Suppressor macrophage treated with lipopolysaccharide for 1 hour (primary cell): ENCODE measurements at places on chromosomes 13 and 19.

DNA sequence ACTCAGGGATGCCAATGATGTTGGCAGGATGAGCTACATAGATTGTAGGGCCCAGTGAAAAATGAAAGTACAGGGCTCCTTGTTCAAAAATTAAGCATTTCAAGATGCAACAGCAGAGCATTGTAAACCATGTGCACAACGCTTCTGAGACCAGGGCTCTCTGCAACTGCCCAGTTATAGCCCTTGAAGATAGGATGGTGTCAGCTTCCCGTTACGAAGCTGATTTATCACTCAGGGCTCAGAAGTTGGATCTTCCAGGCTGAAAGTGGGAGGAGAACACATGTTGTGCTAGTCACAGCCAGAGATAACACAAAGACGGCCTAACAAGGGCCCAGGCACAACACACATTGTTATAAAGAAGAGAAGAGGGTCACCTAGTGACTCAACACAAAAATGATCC lies 466.7 kb downstream of the TUBA3C start:
- DNase-seq = no peak

DNA sequence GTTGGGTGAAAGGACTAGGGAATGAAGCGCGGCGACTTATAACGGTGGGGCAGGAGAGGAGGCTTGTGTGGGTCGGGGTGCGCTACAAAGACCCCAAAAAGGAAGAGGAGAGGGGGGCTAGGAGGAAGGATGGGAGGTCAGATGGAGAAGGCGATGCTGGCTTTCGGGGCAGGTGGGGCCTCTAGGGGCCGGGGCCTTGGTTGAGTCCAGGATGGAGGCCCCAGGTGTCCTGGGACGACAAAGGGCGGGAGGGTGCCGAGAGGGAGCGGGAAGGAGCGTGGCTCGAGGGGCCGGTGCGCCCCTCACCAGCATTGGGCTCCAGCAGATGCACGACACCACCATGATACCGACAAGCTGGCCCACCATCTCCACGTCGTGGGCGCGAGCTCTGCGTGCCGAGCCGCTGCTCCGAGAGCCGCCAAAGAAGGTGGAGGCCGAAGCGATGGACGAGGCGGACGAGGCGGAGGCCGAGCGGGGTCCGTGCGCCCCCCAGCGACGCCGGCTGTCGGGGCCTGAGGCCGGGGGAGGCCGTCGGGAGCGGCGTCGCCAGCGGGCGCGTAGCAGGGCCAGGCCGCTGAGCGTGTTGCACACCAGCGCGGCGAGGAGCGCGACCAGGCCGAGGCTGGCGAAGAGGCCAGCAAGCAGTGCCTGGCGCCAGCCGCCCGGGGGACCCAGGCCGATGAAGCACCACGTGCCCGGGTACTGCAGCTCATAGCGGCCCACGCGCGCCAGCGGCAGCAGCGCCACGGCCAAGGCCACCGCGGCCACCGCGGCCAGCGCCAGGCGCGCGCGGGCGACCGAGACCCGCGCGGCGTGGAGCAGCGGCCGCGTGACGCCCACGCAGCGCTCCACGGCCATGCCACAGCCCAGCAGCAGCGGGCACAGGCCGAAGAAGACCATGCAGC lies 1.8 kb downstream of the PTGER1 start:
- DNase-seq = peak; percentile 42

- no peak for DNase-seq
These were observed 58.8 kb downstream of the HSPH1 start for GRCh38 chr13:31102905-31103304.

DNA sequence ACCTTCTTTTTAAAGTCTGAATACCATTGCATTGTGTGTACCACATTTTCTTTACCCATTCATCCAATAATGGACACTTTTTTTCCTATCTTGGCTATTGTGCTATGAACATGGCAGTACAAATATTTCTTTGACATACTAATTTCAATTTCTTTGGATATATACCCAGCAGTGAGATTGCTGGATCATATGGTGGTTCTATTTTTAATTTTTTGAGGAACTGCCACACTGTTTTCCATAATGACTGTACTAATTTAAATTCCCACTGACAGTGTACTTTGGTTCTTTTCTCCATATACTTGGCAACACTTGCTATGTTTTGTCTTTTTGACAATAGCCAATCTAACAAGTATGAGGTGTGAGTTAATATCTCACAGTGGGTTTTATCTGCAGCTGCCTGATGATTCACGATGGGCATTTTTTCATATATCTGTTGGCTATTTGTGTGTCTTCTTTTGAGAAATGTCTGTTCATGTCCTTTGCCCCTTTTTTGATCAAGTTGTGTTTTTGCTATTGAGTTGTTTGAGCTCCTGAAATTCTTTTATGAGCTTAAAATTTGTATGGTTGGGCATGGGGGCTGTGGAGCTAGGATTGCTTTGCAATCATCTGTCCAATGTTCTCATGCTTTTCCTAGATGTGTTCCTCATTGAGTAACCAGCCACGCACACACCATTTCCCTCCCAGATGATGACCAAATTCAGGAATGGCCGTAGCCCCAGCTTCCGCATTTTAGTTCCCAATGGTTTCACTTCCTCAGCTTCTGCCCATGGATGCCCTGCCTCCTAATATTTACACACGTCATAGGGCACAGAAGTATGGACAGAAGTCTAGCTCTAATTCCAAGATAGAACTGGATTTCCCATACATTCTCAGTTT lies 380.0 kb upstream of the SGCG start:
- peak; percentile 97 for DNase-seq

DNA sequence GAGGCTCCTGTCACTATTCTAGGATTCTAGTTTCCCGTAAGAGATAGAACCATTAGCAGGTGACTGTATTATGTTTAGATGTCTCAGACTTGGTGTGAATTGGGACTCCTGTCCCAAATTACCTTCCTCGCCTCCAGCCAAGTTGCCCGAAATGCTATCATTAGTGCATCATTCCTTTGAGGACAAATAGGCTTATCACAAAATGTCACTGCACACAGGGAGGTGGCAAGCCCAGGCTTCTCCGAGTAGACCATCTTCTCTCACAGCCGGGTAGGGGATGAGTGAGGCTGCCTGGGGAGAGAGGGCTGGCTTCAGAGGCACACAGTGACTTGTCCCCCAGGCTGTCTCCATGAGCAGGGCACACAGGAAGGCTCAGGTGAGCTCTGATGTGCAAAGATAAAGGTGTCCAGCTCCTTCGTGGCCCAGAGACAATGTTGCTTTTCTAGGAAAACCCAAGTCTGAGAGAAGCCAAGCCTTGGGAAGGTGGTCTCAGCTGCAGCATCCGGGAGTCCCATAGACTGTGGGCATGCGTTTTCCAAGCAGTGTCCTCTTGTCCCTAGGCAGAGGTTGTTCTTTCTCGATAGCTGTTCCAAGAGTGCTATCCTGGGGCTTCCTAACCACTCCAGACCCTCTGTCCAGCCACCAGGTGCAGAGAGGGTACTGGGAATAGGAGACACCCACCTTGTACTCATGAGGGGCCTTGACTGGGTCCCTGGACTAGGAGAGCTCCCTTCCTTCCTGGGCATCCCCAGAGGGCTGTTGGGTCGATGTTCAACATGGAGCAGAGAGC lies 163.1 kb upstream of the TSHZ3 start:
- no peak for DNase-seq

DNA sequence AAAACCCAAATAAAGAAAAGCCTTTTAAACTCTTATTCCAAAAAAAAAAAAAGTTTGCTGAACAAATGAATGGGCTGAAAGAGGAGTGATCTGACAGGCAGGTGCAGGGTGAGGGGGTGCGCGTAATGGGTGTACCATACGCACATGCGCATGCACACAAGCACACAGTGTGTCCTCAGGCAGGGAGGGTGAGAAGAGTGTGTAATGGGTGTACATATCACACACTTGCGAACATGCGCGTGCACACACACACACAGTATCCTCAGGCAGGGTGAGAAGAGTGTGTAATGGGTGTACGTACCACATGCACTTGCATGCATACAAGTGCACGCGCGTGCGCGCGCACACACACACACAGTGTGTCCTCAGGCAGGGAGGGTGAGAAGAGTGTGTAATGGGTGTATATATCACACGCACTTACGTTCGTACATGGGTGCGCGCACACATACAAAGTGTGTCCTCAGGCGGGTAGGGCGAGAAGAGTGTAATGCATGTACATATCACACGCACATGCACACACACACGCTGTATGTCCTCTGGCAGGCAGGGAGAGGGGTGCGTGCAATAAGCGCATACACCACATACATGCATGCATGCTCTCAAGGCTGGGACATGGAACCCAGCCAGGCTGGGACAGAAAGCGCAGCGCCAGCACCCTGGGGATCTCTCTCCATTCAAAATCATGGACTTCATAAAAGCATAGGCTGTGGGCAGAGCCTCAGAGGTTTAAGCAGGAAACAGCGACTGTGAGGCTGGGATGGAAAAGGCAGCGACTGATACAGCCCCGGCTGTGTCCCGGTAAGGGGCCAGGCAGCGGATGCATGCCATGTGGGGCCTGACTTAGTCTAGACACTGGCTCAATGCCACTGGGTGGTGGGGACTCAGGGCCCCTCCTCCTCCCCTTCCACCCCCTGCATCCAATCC lies 70.4 kb downstream of the CEBPG start:
- no peak for DNase-seq

DNA sequence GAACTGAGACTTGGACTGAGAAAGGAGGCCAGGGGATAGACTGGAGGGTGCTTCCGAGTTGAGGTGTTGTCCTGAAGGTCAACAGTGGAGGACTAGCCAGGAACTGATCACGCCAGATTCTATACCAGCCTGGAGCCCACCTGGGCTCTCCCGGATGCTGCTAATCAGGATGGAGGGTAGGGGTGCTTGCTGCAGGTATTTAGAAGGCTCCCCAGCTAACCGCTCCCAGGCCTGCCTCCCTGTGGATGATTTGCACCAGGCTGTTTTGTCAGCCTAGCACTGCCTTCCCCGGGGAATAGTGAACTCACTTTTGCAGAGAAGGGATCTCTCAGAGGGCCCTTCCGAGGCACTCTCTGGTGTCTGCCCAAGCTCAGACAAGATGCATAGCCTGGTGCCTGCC lies 60.5 kb upstream of the KCTD15 start:
- DNase-seq = no peak

DNA sequence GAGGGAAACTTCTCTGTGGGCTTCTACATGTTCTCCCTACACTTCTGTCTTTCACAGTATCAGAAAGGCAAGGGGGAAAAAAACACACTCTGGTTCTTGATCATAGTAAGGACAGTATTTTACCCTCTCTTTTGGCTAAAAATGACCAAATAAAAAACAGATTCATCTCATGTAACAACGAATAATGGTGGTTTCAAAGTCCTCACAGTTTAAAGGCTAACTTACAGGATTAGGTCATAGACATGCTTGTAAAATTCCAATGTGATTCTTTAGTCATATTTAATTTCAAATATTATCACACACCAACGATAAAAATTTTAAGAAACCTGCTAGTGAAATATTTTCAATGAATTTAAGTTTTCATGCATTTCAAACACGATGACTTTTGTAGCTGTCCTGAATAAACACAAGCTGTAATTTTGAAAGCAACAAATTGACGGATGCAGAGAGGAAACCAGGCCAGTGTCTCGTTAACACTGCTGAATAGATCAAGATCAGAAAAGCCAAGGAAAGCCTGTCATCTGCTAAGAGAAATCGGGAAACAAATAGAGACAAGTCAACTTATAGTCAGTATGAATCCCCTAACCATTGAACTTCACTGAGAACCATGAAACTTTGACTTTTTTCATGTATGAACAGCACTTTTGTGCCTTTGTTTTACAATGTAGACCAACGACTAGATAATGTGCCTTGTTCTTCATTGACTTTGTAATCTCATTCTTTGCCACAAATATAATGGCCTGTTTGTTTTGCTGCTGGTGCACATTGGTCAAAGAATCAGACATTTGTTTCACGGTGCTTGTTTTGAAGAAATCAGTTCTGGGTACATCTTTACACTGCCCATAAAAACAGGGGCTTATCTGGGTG lies 22.0 kb downstream of the MBNL2 start:
- no peak for DNase-seq

DNA sequence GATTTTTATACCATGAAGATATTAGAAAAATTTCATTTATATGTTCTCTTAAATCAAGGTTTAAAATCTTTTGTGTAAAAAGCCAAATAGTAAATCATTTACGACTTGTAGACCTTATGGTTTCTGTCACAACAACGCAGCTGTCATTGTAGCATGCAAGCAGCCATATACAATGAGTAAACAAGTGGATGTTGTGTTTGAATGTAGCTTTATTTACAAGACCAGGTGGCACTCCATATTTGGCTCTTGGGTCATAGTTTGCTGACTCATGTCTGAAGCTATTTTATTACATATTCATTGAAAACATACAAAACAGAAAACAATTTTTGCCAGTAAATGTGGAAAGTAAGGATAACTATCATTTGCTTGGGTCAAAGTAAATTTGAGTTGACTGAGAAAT lies 930.8 kb downstream of the SLITRK5 start:
- DNase-seq = no peak

DNA sequence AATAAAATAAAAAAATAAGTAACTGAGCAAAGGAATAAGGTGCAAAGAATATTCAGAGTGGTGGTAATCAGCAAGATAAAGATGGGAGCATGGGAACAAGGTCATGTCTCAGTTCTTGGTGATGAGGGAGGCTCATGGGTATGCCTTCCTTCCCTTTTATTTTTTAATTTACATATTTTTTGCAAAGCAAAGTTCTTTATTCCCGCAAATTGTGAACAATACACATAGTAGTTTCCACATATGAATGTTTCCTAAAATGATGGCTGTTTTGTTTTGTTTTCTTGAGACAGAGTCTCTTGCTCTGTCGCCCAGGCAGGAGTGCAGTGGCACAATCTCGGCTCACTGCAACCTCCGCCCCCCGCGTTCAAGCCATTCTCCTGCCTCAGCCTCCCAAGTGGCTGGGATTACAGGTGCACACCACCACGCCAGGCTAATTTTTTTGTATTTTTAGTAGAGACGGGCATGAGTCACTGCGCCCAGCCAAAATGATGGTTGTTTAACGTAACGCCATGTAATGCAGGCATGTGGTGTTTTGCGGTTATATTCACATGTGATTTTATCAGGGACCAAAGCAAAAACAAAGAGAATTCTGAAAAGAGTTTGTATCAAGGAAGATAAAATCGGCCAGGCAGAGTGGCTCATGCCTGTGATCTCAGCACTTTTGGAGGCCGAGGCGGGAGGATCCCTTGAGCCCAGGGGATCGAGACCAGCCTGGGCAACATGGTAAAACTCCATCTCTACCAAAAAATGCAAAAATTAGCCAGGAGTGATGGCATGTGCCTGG lies 4.5 kb upstream of the ADGRE2 start:
- DNase-seq = no peak

DNA sequence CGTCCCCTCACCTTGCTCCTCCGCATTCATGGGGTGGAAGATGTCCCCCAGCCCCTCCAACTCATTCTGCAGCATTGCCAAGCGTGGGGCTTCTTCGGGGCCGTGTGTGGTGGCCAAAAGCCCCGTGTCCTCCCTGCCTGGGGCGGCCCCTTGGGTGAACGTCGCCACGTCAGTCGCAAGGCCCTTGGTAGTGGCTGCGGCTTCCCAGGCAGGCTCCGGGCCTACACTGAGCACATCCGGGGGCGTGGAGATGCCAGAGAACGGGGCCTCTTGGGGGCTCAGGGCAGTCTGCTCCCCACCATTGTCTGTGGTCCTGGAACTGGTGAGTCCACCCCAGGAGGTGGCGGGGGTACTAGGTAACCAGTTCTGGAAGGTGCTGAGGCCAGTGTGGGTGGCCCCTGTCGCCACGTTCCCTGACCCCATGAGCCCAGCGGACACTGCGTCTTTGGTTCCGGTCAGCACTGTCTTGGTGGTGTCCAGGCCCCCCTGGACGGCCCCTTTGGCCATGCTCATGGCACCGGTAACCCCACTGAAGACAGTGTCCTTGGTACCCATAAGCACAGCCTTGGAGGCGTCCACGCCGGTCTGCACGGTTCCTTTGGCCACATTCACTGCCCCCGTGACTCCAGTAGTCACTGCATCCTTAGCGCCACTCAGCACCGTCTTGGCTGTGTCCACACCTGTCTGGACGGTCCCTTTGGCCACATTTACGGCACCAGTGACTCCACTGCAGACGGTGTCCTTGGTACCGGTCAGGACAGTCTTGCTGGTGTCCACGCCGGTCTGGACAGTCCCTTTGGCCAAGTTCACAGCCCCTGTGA lies 7.6 kb downstream of the PLIN4 start:
- DNase-seq = no peak
